ENCODE measurements at places on chromosomes 1 and 21.

DNA sequence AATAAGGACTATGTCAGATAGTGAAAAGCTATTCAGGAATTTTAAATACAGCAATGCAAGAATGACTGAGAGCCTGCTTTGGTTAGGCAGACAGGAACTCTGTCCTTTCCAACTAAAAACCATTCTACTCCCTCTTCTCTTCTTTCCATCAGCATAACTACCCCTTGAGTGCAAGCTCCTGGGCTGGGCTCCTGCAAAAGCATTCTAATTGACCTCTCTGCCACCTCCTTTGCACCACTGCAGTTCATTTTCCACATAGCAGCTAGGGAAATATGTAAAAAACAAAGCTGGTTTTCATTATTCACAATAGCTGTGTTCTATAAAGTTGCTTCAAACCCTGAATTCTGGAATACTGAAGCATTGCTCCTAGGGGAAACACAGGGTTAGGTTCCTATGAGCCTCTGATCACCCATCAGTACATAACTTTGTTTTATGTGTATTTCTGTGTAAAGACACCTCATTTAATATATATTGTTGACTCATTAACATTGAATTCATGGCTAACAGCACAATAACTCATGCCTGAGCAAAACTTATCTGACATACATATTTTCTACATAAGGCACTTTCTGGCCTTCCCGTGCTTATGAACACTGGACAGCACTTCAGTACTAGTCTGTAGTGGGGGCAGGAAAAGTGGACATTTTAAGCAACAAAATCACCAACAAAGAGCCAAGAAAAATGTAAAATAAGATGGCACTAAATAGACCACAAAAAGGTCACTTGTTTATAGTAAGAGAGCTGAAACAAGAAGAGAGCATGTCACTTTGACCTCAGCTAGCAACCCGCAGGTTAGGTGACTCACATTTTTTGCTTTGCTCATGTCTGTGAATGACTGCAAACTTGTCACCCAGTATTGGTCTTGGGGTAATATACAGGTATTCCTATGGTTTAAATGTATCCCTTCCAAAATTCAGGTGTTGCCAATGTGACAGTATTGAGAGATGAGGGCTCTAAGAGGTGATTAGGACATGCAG is 57.9 kb upstream of the IRF2BP2 start:
- DNase-seq = no peak

DNA sequence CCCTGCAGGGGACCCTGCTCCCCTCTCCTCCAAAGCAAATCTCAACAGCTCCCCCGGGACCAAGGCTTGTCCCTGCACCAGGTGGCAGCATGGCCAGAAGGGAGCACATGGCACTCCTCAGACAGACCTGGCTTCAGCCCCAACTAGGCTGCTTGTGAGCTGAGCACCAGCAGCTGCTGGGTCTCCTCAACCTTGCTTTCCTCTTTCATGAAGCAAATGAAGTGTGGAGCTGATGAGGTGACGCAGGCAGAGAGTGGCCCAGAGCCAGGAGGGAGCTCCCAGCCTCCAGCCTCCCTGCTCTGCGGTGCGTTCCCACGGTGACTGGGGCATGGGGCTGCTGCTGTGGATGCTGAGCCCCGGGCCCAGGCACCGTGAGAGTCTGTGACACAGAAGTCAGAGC is 34.0 kb downstream of the MEGF6 start:
- no peak for DNase-seq

- DNase-seq = no peak
Measured at GRCh38 chr1:107677697-107678096, 287.3 kb downstream of the VAV3 start.

- no peak for DNase-seq
Measured at GRCh38 chr1:225468270-225469020, 40.6 kb upstream of the LBR start.

GRCh38 chr1:219963432-219963831 is 35.1 kb upstream of the SLC30A10 start:
- DNase-seq = no peak

GRCh38 chr1:55703726-55704363 is 488.7 kb upstream of the USP24 start:
- no peak for DNase-seq

GRCh38 chr1:32111789-32112188 is 3.9 kb downstream of the KPNA6 start:
- DNase-seq = no peak

GRCh38 chr1:206686478-206687249 is 2.0 kb downstream of the MAPKAPK2 start:
- no peak for DNase-seq

- DNase-seq = peak; percentile 28
Measured at GRCh38 chr1:10965546-10966226, 46.8 kb upstream of the TARDBP start.

GRCh38 chr21:16426936-16427335 is 697.2 kb downstream of the USP25 start:
- DNase-seq = no peak

GRCh38 chr1:219973213-219973612 is 44.9 kb upstream of the SLC30A10 start:
- no peak for DNase-seq

DNA sequence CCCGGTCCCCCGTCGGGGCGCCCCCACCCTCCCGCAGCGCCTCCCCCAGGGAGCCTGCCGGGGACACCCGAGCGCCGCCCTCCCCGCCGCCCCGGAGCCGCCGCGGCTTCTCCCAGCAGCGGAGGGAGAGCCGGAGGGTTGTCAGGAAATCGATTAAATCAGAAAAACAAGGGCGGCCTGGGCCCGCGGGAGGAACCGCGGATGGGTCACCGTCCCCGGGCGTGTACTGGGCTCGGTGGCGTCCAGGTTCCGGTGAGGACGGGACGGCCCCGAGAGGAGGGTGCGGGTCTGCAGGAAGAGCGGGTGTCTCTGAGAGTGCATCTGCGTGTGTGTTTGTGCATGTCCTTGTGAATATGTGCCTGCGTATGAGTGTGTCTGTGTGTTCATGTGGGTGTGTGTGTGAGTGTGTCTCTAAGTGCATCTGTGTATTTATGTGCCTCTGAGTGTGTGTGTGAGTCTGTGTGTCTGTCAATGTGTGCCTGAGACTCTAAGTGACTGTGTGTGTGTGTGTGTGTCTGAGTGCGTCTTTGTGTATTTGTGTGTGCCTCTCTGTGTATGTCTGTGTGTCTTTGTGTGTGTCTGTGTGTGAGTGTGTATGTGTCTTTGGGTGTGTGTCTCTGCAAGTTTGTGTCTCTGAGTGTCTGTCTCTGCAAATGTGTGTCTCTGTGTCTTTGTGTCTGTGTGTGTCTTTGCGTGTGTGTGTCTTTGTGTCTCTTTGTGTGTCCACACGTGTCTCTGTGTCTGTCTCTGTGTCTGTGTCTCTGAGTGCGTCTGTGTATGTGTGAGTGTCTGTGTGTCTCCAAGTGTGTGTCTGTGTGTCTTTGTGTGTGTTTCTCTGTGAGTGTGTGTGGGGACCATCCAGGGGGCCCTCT is 1.1 kb downstream of the SPSB1 start:
- no peak for DNase-seq

- no peak for DNase-seq
Measured at GRCh38 chr21:19692231-19692630, 1288.6 kb upstream of the TMPRSS15 start.

GRCh38 chr1:41626616-41627375 is 142.3 kb upstream of the EDN2 start:
- peak; percentile 90 for DNase-seq

- DNase-seq = no peak
Measured at GRCh38 chr1:184596950-184597645, 157.6 kb downstream of the EDEM3 start.

DNA sequence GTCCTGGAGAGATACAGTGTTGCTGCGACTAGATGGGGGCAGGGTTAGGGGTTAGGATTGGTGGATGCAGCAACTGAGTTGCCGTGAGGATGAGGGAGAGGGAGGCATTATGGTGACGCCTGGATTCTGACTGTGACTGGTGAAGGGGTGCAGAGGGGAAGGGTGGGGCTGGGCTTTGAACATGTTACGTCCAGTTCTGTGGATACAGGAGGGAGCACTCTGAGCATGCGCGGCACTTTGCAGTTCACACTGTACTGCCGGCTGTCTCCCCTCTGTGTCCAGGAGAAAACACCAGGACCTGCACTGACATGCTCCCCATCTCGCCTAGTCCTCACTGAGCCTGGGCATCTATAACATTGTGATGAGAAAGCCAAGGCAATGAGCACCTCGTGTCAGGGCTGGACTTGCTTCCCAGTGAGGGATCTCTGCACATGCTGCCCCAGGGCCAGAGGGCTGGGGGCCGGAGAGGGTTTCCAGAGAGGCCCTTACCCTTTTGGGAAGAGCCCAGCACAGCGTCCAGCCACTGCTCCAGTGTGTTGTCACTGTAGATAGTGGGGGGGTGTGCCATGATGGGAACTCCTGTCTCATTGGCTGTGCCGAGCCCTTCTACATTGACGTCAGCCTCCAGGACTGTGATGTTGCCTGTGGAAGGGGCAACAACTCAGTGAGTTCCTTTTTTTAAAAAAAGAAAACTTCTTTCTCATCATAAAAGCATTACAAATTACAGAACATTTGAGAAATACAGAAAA is 7.6 kb downstream of the FAM151A start:
- DNase-seq = no peak

- no peak for DNase-seq
Measured at GRCh38 chr21:17794518-17795145, 24.5 kb downstream of the C21orf91 start.

DNA sequence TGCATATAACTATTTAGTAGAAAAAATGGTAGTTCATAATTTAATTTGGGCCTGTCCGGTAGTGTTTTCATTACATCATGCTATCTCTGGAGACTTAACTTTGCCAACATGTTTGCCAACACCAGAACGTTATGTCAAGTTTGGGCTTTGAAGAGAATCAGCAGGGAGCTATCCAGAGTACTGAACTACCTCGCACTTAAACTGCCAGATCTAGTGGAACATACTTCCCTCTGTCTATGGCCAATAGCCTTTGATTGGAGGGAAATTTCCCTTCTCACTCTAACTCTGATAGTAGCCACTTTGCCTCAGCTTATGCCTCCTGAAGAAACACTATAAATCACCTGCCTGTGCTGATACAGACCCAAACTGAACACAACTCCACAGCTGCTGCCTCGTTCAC is 10.0 kb downstream of the LRRC53 start:
- DNase-seq = no peak

GRCh38 chr1:218617986-218618385 is 272.9 kb downstream of the TGFB2 start:
- no peak for DNase-seq

GRCh38 chr1:210912752-210913151 is 221.2 kb downstream of the KCNH1 start:
- no peak for DNase-seq

- no peak for DNase-seq
Measured at GRCh38 chr21:15000081-15000480, 64.7 kb downstream of the NRIP1 start.

GRCh38 chr1:160419150-160419837 is 18.9 kb downstream of the VANGL2 start:
- DNase-seq = no peak

GRCh38 chr1:245550720-245551043 is 395.9 kb downstream of the KIF26B start:
- no peak for DNase-seq

DNA sequence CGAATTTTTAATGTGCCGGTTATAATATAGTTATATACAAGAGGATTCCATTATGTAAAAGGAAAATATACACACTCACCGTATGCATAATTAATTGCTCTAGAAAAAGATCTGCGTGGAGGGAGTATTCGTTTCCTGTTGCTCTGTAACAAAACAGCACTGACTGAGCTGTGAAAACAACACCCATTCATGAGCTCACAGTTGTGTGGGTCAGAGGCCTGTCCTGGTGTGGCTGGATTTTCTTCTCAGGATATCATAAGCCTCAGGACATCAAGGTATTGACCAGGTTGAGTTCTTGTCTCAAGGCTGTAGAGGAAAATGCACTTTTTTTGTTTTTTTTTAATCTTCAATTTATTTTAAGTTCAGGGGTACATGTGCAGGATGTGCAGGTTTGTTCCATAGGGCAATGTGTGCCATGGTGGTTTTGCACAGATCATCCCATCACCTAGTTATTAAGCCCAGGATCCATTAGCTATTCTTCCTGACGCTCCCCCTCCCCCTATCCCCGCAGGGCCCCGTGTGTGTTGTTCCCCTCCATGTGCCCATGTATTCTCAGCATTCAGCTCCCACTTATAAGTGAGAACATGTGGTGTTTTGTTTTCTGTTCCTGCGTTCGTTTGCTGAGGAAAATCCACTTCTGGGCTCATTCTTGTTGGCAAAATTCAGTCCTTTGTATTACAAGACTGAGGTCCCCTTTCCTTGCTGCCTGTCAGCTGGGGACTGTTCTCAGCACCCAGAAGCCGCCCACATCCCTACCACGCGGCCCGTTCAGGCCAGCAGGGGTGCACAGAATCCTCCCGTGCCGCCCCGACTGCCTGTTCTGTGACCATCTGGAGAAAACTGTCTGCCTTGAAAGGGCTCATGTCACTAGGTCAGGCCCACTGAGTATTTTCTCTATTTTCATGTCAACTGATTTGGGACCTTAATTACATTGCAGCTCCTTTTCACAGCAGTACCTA is 87.4 kb upstream of the ERRFI1 start:
- no peak for DNase-seq

GRCh38 chr1:56411484-56412180 is 167.7 kb downstream of the PLPP3 start:
- DNase-seq = no peak

DNA sequence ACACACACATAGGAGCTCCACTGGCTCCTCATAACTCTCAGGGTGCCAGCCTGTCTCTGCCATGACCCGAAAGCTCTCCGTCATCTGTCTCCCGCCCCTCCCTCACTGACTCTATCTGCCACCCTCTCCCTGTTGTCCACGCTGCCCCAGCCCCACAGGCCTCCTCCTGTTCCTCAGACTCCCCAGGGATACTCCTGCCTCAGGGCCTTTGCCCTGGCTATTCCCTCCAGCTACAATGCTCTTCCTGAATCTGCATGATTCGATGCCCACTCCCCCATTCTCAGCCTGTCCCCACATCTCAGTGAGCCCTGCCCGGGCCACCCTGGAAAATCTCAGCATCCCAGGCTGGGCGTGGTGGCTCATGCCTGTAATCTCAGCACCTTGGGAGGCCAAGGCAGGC is 24.6 kb upstream of the DNAJC11 start:
- no peak for DNase-seq

DNA sequence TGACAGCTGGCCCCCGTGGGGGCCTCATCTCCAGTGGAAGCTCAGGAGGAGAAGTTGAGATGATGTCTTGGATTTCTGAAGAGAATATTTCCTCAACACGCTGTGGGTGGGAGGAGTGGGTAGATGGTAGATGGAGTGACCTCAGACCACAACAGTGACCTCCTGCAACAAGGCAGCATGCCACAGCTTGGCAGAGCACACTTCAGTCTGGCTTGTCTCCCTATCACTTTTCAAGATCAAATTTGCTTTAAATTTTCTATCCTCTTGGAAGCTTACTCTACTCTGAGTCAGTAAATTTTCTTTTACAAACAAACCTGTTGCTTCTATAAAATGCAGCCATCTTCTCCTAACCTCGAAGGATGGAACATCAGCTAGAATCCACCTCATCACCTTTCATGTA is 59.7 kb downstream of the NTPCR start:
- no peak for DNase-seq

DNA sequence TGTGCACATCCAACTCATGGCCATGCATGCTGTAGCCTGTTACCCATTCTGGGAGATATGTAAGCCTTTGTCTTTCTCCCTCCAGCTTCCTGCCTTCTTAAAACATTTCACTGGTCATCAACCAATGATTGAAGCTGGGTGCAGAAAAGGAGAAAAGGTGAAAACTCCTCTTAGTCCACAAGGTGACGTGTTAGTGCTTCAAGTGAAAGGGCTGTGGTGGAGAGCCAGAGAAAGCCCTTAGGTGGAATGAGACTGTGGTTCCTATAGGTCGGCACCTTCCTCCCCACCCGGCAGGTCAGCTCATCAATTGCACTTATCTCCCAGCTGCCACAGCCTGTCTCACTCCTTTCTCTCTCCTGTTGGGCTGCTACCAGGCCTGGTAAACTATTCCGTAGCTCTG is 30.4 kb downstream of the ERG start:
- no peak for DNase-seq

Measured in PC-9 (cell line).